ENCODE measurements at places on chromosomes 3 and 15.

DNA sequence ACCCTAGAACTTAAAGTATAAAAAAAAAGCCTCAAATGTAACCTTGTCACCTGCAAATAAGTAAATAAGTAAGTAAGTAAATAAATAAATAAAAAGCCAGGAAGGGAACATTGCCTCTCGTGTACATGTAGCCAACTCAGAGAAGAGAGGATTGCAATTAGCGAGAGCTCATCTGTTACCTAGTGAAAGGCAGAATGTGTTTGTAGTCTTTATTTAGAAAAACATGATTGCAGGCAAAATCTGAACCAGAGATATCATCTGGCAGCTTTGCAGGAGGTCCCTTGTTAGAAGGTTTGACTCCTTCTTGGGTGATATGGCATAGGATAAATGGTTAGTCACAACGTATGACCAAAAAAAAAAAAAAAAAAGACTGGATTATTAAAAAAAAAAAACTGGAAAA, 71.6 kb upstream of the SYN2 start:
- H3K27ac ChIP-seq = no peak overlapping the region
- H3K36me3 ChIP-seq = no peaks in the 10 kb centered on the region
- H3K27me3 ChIP-seq = peaks cover 18% of the 10 kb centered on the region

- H3K4me3 ChIP-seq = no peak overlapping the region
- no peak overlapping the region for H3K27ac ChIP-seq
- no peaks in the 10 kb centered on the region for H3K27me3 ChIP-seq
- peaks cover 5% of the 10 kb centered on the region for H3K36me3 ChIP-seq
- peaks cover 4% of the 10 kb centered on the region for H3K4me1 ChIP-seq
Measured at GRCh38 chr3:51353691-51354090, 31.4 kb upstream of the MANF start.

DNA sequence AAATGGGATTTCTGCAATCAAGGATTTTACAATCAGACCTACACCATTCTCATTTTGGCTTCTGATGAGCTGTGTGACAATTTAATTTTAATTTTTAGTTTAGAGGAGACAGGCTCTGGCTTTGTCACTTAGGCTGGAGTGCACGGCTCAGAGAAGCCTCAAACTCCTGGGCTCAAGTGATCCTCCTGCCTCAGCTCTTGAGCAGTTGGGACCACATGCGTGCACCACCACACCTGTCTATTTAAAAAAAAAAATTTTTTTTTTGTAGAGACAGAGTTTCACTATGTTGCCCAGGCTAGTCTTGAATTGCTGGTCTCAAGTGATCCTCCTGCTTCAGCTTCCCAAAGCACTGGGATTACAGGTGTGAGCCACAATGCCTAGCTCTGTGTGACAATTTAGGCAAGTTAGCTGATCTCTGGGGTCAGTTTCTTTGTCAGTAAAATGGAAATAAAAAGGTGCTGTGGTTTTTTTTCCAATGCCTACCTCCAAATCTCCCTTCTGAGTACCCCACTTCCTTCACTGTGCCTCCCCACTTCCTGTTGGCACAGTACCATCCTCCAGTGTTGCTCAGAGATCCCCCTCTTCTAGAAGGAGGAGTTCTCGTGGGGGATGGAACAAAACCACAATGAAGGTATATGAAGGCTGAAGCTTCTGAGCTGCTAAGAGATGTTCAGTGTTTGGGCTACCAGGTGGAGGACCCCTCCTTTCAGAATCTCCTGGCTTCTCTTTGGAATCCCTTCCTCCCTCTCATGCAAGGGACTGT, 54.1 kb upstream of the GSK3B start:
- no peak overlapping the region for H3K27ac ChIP-seq
- no peaks in the 10 kb centered on the region for H3K27me3 ChIP-seq
- no peak for DNase-seq
- peak overlapping the region; percentile 40 for H3K4me3 ChIP-seq
- peaks cover 42% of the 10 kb centered on the region for H3K4me1 ChIP-seq

- peaks cover 24% of the 10 kb centered on the region for H3K27me3 ChIP-seq
- no peak overlapping the region for H3K27ac ChIP-seq
- DNase-seq = no peak
- no peak overlapping the region for H3K4me3 ChIP-seq
Measured at GRCh38 chr15:88744548-88745020, 58.7 kb upstream of the ACAN start.

Measured in activated naive CD8-positive, alpha-beta T cell treated with anti-CD3 and anti-CD28 coated beads for 36 hours (primary cell).